ENCODE measurements at places on chromosomes 12 and 14.

DNA sequence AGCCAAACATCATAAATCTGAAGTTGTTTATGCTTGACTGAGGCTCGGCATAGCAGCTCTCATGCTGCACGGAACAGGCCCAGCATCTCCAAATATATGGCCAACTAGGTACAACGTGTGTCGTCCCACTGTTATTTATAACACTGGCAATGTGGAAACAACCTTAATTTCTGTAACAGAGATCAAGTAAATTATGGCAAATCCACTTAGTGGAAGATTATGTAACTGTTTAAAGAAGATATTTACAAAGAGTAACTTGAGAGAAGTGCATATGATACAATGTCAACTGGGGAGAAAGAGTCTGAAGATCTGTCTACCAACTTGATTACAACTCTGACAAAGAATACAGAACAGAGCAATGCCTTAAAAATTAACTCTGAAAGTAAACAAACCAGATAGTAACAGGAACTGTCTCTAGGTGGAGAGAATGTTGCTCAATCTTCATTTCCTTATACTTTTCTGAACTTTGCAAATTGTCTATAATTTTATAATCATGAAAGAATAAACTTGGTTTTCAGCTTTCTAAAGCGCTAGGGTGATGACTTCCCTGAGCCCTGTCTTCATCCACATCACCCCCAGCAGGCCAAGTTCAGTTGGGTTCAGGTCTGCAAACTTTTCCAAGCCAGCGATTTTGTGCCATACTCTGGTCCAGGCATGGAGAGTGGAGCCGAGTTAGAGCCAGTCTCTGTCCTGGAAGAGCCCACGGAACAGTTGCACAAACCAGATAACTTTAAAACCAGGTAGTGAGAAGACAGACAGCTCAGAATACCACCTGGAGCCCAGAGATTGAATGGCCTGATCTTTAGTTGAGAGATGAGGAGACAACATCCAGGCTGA, 44.3 kb upstream of the BDKRB2 start:
- no peak for DNase-seq

- DNase-seq = no peak
Observed at GRCh38 chr12:65725376-65725775, 98.9 kb upstream of the HMGA2 start.

DNA sequence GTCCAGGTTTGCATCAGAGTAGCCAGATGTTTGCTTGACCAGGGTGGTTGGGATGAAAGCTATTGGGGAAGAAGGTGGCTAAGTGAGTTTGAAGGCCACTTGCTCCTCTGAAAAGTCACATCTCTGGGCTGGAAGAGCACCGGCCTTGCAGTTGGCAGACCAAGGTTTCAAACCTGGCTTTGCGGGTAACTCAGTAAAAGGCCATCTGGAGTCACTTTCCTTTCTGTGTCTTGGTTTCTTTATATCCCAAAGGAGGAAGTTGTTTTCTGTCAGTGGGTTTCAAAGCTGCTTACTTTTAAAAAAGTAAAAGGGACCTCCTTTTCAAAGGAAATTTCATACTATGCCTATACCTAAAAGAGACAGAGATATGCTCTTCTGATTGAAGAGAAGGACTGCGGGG, 26.2 kb upstream of the CMA1 start:
- DNase-seq = no peak

DNA sequence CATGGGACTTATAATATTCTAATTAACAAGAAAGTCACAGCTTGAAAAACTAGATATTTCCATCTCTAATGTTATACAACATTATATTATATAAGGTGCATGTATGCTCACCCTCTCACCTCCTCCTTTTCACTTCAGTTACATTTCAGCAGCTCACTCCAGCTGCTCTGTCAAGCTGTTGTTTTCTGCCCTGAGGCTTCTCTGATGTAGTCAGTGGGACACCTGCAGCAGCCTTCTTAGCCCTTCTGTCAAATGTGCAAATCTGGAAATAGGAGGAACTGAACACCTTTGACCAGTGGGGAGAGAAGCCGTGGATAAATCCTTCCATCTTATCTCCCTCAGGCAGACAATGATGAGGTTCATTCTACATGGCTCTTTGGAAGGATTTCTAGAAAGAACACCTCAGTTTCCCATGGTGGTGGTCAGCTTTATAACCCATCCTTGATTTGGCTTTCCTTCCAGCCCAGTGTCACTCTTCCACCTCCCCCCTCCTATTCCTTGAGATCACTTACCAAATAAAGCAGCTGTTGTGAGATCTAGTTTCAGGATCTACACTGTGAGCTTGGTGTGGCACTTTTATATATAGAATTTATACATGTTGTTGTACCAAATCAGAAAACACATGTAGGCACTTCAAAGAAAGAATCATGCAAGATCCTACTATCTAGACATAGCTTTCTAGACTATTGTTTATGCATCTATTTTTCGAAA, 79.6 kb upstream of the STK38L start:
- no peak for DNase-seq

DNA sequence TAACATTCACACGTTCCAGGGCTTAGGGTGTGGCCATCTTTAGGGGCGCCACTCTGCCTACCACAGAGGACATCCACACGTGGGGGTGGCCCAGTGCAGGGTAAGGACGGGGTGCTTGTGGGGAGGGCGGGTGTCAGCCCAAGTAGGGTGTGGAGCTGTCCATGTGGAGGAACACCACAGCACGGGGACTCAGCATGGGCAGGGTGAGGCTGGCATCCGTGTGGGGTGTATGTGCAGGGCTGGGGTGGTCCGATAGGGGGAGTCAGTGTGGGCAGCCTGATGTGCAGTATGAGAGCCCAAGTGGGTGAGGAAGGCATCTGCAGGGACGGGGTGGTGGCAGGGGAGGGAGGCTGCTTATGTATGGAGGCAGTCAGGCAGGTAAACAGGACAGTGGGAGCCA, 17.7 kb downstream of the PSMC1 start:
- DNase-seq = no peak

- no peak for DNase-seq
Observed at GRCh38 chr12:54240129-54240528, 39.8 kb downstream of the CBX5 start.

DNA sequence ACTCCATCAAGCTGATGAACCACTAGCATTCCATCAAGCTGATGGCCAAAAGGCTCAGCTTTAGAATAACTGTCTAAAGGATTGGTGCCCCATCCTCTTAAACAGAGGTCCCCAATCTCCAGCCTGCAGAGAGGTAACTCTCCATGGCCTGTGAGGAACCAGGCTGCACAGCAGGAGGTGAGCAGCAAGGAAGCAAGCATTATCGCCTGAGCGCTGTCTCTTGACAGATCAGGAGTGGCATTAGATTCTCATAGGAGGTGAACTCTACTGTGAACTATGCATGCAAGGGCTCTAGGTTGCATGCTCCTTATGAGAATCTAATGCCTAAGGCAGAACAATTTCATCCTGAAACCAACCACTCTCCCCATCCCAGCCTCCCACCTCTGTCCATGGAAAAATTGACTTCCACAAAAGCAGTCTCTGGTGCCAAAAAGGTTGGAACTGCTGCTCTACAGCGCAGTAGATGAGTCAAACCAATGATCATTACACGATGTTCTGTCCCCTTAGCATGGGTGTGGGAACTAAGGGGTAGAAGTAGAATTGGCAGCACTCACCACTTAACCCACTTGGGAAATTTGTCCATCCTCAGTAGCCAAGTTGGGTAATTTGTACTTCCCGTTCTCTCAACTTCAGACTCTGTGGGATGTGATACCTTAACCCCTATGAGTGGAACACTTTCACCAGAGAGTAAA, 66.9 kb downstream of the ANKS1B start:
- DNase-seq = no peak

GRCh38 chr12:21773263-21773741, 1.2 kb downstream of the KCNJ8 start:
- DNase-seq = no peak

DNA sequence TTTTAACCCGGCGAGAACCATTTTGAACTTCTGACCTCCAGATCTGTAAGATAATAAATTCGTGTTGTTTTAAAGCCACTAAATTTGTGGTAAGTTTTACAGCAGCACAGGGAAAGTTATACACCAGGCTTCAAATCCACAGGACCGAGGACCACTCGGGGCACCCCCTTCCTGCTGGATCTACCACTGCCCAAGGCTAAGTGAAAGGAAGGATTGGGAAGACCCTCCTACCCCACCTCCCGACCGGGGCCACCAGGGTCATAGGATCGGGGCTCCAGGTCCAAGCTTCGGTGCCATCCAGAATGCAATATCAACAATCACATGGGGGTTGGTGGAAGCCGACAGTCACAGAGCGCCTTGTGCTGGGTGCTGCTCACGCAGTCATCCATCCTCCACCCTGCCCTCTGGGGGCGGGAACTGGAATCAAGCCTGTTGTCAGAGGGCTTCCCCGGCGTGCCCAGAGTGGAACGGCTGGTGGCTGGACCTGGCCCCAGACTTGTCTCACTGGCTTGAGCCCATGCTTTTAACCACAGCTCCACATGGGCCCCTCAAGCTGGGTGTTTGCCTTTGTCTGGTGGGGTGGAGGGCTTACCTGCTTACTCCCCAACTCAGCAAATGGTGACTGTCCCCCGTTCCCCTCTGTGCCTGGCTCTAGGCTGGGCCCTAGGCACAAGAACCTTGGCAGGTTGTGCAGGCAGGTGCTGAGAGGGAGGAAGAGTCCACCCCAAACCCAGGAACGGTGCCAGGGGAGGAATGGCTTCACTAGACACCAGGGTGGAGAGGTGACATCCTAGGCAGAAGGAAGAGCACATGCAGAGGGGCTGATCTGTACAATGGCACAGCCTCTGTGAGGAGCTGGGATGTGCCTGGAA, 180.3 kb upstream of the RTL1 start:
- DNase-seq = no peak

DNA sequence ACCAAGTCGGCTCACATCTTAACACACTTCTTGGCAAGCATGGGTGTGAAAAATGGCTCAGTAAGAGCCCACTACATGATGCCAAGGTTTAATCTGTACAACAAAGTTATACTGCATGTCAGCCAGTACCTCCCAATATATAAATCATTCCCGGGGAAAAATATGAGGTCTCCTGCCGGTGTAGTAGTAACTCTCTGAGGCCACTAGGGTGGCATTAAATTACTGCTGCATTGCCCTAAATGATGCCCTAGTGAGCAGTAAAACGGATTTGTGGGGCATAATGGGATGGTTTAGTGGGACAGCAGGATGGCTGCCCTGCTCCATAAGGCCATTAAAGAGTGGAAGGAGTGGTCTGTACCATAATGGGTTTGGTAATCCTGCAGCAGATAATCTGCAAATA, 267.7 kb downstream of the MED13L start:
- no peak for DNase-seq

GRCh38 chr14:53766106-53766505, 190.5 kb downstream of the BMP4 start:
- no peak for DNase-seq

- DNase-seq = peak; percentile 28
Observed at GRCh38 chr12:54215989-54216796, 27.4 kb upstream of the SMUG1 start.

- no peak for DNase-seq
Observed at GRCh38 chr14:58513272-58513671, 85.8 kb downstream of the KIAA0586 start.

- no peak for DNase-seq
Observed at GRCh38 chr12:93689076-93689834, 12.1 kb downstream of the CRADD start.

Data from stimulated activated CD8-positive, alpha-beta memory T cell treated with anti-CD3 and anti-CD28 coated beads, Interleukin-12 subunit alpha, Interleukin-12 subunit beta, amount 100 ng/mL, for 4 hours (primary cell).